ENCODE measurements at places on chromosomes 5 and 9.

GRCh38 chr5:128522336-128522735, 15.7 kb downstream of the FBN2 start:
- DNase-seq = no peak

DNA sequence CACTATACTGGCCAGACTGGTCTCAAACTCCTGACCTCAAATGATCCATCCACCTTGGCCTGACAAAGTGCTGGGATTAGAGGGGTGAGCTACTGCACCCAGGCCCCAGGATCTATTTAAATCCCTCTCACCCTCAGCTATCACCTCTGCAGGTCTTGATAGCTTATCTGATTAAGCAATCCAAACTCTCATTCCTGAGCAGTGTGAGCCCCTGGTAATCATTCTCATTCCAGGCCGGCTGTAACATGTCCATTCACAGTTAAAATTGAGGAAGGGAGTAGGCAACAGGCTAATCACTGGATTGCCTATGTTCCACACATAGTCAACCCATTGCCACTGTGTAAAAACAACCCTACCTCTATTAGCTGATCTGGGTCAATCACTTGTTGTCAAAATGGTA, 111.1 kb downstream of the AGTPBP1 start:
- no peak for DNase-seq

DNA sequence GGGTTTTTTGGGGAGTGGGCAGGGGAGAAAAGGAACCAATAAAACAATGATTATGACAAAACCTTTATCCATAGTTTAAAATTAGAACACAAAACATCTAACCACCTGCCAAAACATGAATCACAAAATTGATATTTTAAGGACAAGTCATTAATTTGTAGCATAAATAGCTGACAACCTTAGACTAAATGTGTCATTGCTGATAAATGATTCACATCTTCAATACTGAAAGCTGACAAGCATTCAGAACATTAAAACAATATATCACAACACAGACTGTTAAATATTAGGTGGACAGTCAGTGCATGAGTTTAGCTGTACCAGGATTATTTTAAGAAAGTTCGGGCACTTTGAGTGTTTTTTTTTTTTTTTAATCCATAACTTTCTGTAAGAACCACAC, 71.5 kb downstream of the NR3C1 start:
- DNase-seq = no peak

DNA sequence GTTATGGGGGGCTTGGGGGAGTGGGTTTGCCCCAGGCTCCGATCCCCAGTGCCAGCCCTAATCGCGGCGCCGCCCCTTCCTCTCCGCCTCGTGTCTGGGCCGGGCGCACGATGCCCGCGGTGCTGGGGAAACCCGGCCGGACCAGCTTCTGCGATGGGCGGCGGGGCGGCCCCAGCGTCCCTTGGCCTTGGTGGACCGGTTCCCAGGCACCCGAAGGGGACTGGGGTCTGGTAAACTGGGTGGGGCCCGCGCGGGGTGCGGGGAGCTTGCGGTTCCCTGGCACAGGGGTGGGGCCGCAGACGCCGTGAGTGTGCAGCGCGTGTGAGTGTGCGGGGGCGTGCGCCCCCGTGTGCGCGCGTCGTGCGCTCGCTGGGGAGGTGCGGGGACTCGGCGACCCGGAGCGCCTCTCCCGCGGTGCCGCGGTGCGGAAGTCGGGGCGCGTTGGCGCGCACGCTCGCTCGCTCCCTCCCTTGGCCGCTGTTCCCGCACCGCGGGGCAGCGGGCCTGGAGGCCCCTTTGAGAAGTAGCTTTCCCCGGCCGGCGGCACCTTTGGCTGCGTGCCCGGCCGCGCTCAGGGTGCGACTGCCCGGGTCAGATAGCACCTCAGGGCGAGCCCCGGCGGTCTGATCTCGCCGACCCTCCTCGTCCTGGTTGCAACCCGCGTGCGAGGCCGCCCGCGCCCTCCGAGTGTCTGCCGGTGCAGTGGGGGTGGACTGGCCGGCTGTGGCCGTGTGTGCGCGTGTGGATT, 568 bp downstream of the MACIR start:
- peak; percentile 72 for DNase-seq

GRCh38 chr5:135349451-135349850, 49.6 kb downstream of the MACROH2A1 start:
- DNase-seq = no peak

GRCh38 chr5:87300176-87300575, 32.5 kb downstream of the RASA1 start:
- no peak for DNase-seq

- no peak for DNase-seq
Measured at GRCh38 chr5:8870349-8870958, 675.4 kb downstream of the SEMA5A start.

- DNase-seq = no peak
Measured at GRCh38 chr5:140251527-140251973, 51.4 kb downstream of the PFDN1 start.

DNA sequence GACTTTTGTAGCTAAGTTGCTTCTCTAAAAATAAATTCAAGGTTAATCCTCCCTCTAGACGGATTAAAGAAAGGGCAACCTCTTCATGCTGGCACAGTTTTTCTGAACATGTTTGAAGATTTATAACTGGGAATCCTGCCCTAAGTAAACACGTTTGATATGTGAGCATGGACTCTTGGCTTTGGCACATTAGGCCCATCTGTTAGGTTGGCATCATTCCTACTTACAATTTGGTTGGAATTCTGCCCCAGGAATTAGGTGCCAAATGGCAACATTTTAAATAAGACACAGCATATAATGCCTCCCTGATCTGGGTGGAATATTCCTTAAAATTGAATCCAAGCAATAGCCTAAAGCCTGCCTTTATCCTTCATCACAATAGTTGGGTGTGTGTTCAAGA, 372.3 kb upstream of the CDH18 start:
- peak; percentile 27 for DNase-seq

DNA sequence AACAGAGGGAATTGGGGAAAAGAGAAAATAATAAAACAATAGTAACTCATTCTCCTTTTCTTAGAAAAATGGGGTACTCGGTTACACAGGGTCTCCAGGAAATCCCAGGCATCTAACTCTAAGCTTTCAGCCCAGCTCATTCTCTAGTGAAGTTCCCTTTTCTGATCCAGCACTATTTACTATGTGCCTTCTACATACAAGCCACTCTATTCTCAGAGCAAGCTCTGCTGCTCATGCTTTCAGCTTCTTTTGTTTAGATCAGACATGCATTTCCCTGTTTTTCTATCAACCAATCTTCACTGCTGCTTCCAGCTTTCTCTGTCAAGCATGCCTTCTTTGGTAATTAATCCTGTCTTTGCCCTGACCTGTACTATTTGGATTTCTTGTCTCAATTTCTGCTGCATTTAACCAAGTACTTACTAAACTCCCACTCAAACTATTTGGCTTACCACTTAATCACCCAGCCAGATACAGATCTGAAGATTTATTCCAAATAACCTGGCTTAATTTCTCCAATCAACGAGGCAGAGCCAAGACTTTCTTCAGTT, 25.3 kb downstream of the OSMR start:
- DNase-seq = no peak

GRCh38 chr5:65305913-65306312, 175.8 kb downstream of the ADAMTS6 start:
- DNase-seq = no peak

DNA sequence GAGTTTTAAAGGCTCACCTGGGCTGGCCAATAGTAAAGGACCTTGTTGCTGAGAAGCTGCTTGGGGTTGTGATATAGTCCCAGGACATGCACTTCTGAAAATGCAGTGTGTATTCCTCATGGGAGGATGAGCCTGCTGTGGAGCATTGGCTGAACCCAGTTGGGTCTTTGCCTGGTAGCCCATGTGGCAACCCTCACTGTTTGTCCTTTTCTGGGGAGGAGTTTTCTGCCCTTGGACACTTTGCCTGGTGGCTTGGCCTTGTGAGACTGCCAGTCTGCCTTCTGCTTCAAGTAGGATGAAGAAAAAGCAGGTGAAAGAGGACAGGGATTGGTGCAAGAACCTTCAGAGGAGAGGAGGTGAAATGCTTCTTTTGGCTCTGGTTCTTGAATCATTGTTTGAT, 4.0 kb downstream of the TENT4A start:
- DNase-seq = peak; percentile 5

- DNase-seq = no peak
Measured at GRCh38 chr5:67146574-67146973, 50.0 kb downstream of the CD180 start.

GRCh38 chr9:90088434-90088833, 483.6 kb downstream of the GADD45G start:
- no peak for DNase-seq

GRCh38 chr5:1834721-1835429, 33.7 kb downstream of the NDUFS6 start:
- no peak for DNase-seq

- DNase-seq = no peak
Measured at GRCh38 chr5:134794819-134795218, 36.2 kb downstream of the DDX46 start.

DNA sequence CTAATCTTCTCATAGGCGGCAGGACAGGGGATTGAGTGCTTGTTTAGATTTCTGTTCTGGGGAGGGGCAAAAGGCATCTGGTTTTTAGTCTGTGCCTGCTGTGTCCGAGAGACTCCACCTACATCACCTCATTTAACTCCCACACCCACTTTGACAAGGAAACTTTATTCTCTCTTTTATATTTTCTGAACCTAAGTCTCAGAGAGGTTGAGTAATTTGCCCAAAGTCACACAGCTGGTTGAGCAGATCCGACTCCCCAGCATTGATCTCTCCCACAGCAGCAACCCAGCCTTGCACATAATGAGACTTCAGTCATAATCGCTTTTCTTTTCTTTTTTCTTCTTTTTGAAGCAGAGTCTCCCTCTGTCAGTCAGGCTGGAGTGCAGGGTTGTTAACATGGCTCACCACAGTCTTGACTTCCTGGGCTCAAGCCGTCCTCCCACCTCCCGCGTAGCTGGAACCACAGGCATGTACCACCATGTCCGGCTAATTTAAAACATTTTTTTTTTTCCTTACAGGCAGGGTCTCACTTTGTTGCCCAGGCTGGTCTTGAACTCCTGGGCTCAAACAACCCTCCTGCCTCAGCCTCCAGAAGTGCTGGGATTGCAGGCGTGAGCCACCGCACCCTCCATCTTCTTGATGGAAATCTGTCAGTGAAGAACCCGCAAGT, 36.5 kb upstream of the ANKRD33B start:
- DNase-seq = no peak

DNA sequence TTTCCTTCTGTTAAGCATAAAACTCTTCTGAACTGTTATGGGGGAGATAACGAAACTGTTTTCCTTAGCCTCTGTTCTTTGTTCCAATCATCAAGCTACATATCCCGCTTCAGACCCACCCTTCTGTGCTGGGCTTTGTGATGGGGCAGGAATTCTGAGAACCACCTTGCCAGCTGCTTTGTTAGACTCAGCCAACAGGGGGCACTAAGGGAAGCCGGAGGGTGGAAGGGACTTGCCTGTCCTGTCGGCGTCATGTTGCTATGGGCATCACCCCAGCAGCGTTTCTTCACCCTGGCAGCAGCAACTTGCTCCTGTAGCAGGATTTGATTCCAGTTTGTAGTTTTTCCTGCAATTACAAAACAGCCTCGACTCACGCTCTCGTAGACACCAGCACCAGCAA, 169.1 kb downstream of the CAAP1 start:
- DNase-seq = peak; percentile 24

DNA sequence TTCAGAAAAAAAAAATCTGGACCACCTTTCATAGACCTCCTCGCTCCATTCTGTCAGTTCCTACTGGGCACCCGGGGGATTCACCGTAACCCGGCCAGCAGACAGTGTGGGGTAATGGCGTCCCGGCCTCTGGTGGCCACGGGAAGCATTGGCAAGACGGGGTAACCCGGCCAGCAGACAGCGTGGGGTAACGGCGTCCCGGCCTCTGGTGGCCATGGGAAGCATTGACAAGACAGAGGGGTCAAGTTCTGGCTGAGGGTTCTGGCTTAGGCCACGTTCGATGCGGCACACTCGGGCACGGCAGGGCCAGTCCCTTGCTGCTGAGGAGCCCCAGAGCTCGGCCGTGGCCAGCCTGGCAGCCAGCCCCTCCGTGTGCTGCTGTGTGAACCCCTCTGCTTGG, 116.2 kb upstream of the RAPGEF1 start:
- DNase-seq = no peak

- DNase-seq = no peak
Measured at GRCh38 chr5:59840200-59840601, 53.3 kb downstream of the PDE4D start.

DNA sequence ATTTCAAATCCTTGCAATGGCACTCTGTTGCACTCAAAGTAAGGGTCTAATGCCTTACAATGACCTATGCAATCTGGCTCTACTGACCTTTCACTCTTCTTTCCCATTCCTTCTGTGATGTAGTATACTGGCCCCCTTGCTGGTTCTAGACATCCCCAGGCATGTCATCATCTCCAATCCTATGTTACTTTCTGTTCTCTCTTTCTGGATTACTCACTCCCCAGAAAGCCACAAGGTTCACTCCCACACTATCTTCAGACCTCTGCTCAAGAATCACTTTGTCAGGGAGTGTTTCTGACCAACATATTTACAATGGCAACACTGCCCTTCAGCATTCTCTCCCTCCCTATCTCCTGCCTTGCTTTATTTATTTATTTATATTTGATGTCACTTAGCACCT, 802.2 kb upstream of the WWC1 start:
- no peak for DNase-seq

DNA sequence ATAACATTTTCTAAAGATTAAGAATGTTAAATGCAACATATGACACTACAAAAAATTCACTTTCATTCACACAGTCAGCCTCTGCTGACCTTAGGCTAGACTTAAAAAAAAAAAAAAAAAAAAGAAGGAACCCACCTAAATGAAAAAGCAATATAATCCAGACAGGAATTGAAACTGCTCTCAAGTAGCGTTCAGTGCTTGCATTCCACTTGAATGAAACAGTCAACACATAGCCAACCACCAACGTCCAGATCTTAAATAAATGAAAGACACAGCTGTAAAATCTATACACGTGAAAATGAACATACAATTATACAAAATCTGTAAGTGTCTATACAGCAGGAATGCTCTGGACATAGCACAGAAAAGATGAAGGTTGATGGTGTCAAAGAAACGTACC, 11.4 kb downstream of the TMEM245 start:
- no peak for DNase-seq

DNA sequence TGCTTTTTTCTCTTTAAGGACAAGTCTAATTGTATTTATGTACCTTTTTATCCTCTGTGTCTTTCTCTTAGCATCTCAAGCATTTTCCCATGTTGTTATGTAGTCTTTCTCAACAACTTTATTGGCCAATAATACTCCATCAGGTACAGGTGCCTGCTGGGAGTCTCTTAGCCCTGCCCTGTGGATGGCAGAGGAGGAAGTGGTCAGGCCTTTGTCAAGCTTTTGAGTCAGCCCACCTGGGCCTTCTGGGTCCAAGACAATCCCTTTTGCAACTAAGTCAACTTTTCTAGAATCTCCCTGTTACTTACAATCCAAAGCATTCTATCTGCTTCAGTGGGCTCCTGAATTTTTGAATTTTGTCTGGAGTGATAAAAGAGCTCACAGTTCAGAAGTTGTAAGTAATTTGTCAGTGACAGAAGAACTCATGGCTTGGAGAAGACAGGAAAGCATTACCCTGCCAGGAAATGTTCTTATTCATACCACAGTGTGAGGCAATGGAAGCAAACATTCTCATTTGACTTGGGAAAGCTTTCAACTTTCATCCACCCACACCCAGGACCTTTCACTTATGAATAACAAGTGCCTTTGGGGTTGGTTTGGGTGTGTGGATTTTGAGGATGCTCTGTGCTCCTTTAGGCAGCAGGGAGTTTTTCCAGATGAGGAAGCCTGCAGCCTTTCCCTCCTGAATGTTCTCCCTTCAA, 200.0 kb upstream of the S1PR3 start:
- no peak for DNase-seq

Measured in left hindlimb (tissue), 1 donor.